ENCODE measurements at places on chromosomes 4 and X. TPM values are rescaled to one million over a fixed set of nuclear protein-coding genes. Genes with fewer than 3 reads are reported as not detected.

PAK3 gene
- 26.6 TPM for total RNA-seq

ASB12 gene
- total RNA-seq = 0.84 TPM

CLTRN gene
- 1.1 TPM for total RNA-seq

EVC gene
- total RNA-seq = 134 TPM

AMBN gene
- total RNA-seq = not detected

MAGEA10 gene
- total RNA-seq = not detected

MAGIX gene
- total RNA-seq = 2.3 TPM

TCEAL3 gene
- total RNA-seq = 34.5 TPM

CLDN22 gene
- total RNA-seq = not detected

VCX3B gene
- not detected for total RNA-seq

CPLX1 gene
- total RNA-seq = 1.8 TPM

HTN1 gene
- not detected for total RNA-seq

STATH gene
- total RNA-seq = not detected

POU3F4 gene
- not detected for total RNA-seq

C4orf50 gene
- not detected for total RNA-seq

PLCXD1 gene
- total RNA-seq = 18.8 TPM

GASK1B gene
- 44.1 TPM for total RNA-seq

GYPA gene
- not detected for total RNA-seq

FMR1NB gene
- total RNA-seq = not detected

AVPR2 gene
- total RNA-seq = 5.7 TPM

ARHGAP36 gene
- total RNA-seq = not detected

STK32B gene
- 2.4 TPM for total RNA-seq

TRAPPC11 gene
- total RNA-seq = 67.8 TPM

GAGE12J gene
- total RNA-seq = not detected

PCSK1N gene
- total RNA-seq = 6.9 TPM

Measured in tibial nerve (tissue), 4 donors.